NB4 (cell line): ENCODE measurements at places on chromosomes 3 and 15.

DNA sequence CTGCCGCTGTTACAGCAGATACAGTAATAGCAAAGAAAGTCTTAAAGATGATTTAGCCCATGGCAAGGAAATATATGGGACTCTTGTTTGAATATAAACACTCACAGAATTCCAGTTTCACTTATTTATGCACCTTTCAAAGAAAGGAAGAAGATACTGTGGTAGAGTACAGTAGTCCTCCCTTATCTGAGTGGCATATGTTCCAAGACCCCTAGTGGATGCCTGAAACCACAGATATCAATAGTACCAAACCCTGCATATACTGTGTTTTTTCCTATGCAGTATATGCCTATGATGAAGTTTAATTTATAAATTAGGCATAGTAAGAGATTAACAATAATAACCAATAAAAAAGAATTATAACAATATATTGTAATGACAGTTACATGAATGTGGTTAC, 8.2 kb downstream of the MAP2K1 start:
- no peak for DNase-seq

GRCh38 chr15:38695249-38696108, 130.9 kb upstream of the RASGRP1 start:
- DNase-seq = peak; percentile 11

DNA sequence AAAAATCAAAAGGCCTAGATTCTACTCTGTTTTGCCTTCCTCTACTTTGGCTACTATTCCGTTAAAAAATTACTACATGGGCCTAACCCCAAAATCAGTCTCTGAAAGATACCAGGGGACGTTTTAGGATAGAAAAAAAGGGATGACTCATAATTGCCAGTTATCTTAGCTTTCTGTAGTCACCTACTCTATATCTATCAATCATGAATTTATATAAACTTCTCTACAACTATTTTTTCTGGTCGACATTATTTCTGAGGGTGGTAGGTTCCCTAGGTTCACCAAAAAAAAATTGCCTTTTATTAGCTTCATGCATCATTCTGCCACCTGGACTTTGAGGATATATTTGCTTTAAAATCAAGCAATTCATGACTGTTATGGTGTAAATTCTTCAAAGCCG, 36.5 kb downstream of the RAF1 start:
- no peak for DNase-seq

- DNase-seq = peak; percentile 37
Observed at GRCh38 chr3:183427876-183428446, 458 bp downstream of the MCF2L2 start.

DNA sequence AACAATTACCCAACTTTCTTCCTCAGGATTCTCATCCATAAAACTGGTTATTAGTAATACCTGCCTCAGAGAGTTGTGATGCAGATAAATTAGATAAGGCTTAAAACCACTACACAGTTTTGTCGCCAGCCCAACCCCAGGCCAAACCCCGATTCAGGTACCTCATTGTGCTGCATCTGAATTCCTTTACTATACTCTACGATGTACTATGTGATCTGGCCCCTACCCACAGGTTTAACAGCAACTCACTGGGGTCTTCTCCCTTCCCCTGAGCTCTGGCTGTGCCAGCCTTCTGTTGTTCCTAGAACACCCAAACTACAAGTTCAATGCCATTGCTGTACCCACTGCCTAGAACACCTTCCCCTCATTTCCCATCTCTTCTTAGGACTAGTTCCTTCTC, 64.6 kb downstream of the MYO5A start:
- no peak for DNase-seq

- no peak for DNase-seq
Observed at GRCh38 chr3:88141458-88142083, 8.2 kb upstream of the C3orf38 start.

GRCh38 chr3:81173514-81173913, 587.9 kb downstream of the GBE1 start:
- DNase-seq = peak; percentile 18

DNA sequence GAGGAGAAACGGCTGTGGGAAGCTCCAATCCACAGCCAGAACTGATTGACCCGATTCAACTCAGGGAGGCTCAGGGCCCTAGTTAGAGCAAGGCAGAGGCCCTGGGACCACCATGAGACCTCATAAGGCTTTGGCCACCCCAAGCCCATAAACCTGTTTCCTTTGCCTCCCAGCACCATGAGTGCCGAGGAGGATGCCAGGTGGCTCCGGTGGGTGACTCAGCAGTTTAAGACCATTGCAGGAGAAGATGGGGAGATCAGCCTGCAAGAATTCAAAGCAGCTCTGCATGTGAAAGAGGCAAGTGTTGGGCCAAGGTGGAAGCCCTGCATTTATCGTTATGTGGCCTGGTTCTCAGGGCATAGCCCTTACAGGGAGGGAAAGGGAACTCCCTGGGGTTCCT, 11.9 kb downstream of the NOX5 start:
- DNase-seq = no peak

GRCh38 chr15:20356911-20357480, 184.6 kb downstream of the GOLGA6L6 start:
- no peak for DNase-seq

DNA sequence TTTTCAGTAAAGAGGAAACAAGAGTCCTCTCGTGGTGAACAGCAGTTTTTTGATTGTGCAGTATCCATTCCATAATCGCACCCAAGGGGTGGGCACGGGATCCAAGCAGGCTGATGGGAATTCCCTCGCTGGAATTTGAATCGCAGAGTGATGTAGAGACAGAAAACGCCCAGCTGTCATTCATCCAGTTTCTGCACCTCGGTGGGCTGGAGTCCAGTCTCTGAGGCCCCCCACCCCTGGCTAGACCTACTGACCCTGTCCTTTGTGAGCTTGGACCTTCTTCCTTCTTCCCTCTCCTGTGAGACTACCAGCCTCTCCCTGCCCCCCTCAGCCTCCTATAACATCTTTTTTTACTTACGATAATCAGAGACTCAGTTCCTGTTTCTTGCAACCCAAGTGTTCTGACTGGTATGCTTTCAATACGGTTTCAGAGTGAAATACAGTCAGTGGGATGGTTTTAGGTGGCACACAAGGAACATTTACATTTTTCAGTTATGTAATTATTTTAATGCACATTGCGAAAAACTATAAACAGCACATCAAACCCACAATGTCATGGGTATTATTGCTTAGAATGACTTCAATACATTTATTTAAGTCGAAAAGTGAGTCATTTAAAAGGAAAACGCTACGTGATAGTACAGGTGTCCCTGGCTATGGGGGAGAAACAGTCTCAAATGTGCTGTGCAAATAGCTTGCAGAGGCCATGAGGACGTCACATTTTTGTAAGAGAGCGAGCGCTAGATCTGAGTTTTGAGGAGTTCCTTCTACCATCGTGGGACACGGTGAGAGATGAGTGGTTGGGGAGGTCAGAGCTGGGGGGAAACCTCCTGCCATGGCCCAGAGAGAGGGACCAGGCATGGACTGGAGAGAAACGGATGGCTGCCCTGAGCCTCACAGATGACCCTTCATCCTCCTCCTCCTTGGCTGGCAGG, 37.5 kb upstream of the CHST2 start:
- peak; percentile 54 for DNase-seq

DNA sequence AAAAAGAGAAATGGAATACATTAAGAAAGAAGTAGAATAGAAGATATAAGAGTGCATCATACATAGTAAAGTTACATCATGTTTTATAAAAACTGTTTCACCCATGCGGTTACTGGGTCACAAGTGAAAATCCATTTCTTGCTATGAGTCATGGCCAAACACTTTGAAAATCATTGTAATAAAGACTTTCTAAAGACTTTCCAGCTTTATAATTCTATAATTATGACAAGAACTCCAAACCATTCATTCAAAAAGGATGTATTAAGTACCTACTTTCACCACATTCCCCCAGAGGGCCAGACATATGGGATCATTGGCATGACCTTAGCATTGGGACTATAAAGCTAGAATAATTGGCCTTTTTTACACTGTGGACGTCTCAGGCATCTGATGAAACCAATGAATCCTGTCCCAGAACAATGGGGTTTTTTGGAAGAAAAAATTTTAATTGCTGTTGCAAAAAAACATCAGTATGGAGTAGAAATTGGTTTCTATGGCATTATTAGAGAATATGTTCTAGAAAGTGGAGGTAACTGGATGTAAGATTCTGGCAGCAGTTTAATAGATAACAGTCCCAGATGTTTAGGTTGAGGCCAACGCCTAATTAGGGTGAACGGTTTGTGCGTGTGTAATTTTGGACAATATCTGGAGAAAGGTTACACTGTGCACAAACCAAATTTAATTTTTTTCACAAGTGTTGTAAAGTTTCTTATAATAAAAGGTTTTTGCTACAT, 3.3 kb upstream of the SKIC8 start:
- peak; percentile 58 for DNase-seq

GRCh38 chr15:83164111-83164770, 43.4 kb downstream of the HDGFL3 start:
- no peak for DNase-seq

GRCh38 chr3:149527531-149528339, 53.2 kb downstream of the TM4SF4 start:
- DNase-seq = no peak

DNA sequence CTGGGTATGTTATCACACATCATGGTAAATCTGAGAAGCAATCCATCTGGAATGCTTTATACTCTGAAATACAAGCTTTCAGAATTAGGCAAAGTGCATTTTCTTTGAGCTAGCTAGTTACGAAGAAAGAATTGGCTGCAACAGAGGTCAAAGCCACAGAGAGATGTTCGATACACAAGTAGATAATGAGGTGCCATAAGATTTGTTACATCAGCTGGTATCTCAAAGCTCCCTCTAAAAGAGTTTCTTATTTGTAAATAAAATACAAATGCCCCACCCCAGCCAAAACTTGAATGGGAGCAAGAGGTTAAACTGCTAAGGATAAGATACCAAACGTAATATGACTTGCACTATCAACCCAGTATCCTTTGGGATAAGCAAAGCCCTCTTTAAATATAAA, 84.0 kb upstream of the SLCO3A1 start:
- no peak for DNase-seq

- no peak for DNase-seq
Observed at GRCh38 chr3:42632146-42632545, 21.4 kb upstream of the ZBTB47 start.

DNA sequence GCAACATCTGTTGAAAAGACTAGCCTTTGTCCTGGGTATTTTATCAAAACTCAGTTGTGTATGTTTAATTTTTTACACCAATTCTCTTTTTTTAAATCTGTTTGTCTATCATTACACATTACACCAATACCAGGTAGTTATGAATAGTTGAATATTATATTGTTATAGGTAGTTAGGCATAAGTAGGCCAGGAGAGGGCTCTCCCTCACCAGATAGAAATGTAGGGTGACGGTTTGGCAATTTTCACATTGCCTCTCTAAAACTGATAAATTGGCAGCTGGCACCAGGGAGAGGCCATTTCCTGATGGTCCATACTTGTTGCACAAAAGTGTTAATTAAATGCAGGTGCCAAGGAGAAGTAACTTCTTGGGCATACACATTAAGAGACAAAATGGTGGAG, 483.1 kb upstream of the EPHA6 start:
- peak; percentile 10 for DNase-seq

DNA sequence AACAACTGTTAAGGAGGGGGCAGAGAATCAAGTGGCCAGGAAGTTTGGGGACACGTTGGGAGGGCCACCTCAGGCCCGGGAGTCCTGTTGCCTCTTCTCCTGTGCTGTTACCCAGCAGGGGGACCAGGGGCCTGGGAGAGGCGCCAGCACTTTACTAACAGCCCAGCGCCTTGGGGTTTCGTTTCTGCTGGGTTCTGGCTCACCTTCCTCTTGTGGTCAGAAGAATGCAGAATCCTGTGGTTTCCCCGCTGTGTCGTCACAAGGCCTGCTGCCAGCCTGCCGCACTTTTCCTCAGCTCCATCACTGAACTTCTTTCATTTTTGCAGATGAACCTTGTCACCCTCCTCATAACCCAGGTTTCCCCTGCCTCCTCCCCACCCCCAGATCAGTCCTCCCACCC, 67.7 kb downstream of the SLC30A4 start:
- peak; percentile 92 for DNase-seq

- no peak for DNase-seq
Observed at GRCh38 chr3:74624301-74624700, 9.8 kb upstream of the CNTN3 start.

GRCh38 chr3:14346642-14347041, 55.8 kb upstream of the SLC6A6 start:
- no peak for DNase-seq

GRCh38 chr3:68162644-68163043, 508.2 kb upstream of the SUCLG2 start:
- DNase-seq = no peak

DNA sequence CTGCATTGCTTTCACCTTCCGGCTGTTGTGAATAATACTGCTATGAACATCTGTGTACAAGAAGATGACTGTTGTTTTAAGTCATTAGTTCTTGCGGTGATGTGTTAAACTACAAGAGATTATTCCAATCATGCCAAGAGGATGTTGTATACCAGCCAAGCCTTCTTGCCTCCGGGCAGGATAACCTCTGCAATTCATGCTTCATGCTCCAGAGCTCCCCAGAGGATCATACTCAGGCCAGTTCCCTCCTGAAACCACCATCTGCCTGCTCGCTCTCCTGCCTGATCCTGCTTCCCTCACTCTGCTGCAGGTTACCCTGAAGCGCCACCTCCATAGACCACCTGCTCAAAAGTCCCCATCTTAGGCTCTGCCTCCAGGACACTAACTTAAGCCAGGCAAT, 187.1 kb upstream of the PROK2 start:
- DNase-seq = no peak

DNA sequence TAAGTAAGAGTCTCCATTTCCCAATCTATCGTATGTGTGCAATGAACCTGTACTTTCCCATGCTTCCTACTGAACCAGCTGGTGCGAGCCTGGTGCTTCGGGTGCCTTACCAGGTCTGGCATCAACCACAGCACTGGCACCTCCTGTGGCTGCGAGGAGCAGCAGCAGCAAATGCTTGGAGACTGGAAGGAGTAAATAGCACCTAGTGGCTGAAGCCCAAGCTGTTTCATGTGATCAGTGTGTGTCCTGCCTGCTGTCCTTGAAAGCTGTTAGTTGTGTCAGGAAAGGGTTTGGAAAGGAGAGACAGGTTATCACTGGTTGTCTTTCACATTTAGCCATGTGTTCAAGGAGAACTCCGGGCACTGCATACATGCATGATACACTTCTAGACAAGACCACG, 31.8 kb downstream of the PCOLCE2 start:
- DNase-seq = peak; percentile 36

DNA sequence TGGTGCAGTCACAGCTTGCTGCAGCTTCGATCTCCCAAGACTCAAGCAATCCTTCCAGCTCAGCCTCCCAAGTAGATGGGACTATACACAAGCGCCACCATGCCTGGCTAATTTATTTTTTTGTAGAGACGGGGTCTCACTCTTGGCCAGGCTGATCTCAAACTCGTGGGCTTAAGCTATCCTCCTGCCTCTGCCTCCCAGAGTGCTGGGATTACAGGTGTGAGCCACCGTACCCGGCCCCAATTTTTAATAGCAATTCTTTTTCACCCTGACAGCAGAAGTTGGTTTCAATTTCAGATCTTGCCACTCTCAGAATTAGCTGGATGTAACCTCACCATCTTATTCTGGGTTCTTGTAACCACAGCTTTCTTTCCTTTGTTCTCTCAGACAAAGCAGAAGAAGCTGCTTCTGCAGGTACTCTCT, 64.8 kb downstream of the TRIM71 start:
- no peak for DNase-seq
